ENCODE measurements at places on chromosomes 7 and 10.

GRCh38 chr7:108103558-108104298, 26.4 kb downstream of the LAMB4 start:
- DNase-seq: no peak

DNA sequence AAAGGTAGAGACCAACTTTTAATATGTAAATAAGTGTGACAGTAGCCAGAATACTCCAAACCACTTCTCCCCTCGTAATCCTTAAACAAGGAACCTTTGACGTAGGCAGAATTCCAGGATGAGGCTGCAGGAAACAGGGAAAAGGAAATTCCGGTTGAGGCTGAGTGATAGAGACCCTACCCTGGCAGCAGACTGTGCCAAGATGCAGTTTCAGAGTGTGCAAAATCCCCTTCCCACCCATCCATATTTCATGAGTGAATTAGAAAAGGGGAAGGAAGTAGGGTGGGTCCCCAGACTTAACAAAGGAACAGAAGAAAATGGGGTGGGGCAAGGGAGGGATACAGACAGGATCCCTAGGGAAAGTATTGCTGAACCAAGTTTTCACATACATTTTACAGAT, 143.0 kb downstream of the RAPGEF5 start:
- no peak for DNase-seq

- no peak for DNase-seq
Measured at GRCh38 chr10:34389801-34390200, 425.3 kb downstream of the PARD3 start.

GRCh38 chr7:135169141-135169963, 1.2 kb downstream of the CYREN start:
- no peak for DNase-seq

DNA sequence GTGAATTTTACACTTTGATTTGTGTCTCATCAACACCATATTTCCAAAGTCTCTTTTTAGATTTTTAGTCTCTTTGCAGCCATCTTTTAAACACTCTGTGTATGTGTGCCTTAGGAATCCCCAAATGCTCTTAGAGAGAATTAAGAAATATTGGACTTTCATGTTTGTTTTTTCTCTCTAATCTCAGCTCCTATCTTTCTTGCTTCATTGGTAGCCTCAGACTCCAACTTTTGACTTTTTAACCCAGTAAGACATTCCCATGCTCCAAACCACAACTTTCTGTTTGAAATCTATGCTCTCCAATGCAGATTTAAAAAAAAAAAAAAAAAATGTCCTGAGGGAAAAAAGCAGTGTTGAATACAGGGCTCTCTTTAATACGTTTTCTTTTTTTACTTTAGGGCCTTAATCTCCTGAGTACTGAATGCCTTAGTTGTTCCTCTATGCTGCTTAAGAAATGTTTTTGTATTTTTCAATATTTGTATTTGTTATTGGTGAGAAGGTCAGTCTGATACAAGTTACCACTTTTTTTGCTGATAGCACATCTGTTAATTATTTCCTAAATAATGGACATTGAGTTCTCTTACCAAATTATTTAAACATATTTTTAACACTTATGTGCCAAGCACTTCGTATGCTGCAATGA, 489.9 kb downstream of the NXPH1 start:
- no peak for DNase-seq

DNA sequence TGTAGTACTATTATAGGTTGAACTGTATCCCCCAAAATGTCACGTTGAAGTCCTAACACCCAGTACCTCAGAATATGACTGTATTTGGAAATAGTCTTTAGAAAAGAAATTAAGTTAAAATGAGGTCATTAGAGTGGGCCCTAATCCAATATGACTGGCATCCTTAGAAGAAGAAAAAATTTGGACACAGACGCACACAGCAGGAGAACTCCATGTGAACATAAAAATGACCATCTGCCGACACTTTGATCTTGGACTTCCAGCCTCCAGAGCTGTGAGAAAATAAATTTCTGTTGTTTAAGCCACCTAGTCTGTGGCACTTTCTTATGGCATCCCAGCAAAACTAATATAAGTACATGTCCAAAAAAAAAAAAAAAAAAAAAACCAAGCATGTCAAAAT, 225.8 kb downstream of the PARD3 start:
- DNase-seq: no peak

- no peak for DNase-seq
Measured at GRCh38 chr10:29703271-29703670, 68.5 kb upstream of the SVIL start.
